Stimulated activated CD8-positive, alpha-beta memory T cell treated with anti-CD3 and anti-CD28 coated beads, Interleukin-4, amount 100 ng/mL, for 1 hour (primary cell): ENCODE measurements at places on chromosomes 2 and 18.
A peak's percentile ranks its signal among the peaks of the same experiment; 100 is the strongest.

- DNase-seq, result no peak
Measured at GRCh38 chr2:162256591-162256991, 13.3 kb upstream of the FAP start.

GRCh38 chr2:233693963-233694362 lies 1.3 kb downstream of the UGT1A6 start:
- no peak for DNase-seq

- DNase-seq, result no peak
Measured at GRCh38 chr2:44553456-44553855, 191.7 kb downstream of the CAMKMT start.

DNA sequence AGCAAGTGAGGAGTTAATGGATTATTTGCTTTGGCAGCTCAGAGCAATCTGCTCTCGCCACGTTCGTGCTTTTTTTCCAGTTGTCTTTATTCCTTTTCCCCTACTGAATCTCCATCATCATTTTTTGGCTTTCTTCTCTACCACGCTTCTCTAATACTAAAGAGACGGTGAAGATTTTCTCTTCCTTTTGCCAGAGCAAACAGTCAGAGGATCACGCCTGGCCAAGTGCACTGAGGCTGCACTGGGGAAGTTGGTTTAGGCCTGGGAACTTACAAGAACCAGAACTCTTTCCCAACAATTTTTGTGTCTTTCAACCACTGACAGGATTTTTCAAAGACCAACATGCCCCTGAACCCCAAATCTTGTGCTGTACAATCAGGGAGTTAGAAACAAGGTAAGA lies 172.3 kb downstream of the PID1 start:
- no peak for DNase-seq

GRCh38 chr2:81739966-81740365 lies 1435.4 kb upstream of the LRRTM1 start:
- no peak for DNase-seq

DNA sequence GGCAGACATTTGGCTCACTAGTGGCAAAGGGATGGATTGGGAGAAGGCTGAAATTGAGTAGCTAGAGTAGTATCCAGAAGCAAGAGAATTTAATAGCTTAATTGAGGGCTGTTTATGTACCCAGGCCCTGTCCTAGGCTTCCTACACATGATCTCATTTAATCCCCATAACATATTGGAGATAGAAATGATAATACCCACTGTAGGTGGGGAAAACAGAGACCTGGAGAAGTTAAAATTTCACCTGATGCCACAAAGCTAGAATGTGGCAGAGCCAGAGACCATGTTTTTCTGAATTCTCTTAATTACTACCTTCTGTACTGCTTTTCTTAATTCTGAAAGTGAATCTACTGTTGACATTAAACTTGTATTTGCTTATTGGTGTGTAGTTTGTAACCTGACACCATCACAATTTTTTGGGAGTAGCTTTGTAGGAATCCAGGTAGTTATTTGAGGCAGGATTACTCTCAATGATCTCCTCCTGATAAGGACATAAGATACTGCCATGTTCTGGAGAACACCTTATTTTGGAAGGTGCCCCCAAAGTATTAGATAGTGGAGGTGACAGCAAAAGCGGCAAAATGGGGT lies 42.2 kb downstream of the RAB10 start:
- DNase-seq, result no peak

DNA sequence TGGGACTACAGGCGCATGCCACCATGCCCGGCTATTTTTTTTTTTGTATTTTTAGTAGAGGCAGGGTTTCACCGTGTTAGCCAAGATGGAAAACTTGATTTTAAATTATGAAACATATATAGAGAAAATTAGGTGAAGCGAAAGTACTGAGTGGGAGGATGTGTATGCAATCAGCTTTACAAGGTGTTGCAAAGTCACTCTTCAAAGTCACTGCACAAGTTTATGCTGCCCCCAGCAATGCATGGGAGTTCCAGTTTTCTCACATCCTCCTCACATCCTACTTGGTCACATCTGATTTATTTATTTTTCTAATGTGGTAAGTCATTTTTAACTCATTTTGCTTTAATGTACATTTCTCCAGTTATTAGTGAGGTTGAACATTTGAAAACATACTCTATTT lies 49.2 kb upstream of the CHN1 start:
- no peak for DNase-seq

DNA sequence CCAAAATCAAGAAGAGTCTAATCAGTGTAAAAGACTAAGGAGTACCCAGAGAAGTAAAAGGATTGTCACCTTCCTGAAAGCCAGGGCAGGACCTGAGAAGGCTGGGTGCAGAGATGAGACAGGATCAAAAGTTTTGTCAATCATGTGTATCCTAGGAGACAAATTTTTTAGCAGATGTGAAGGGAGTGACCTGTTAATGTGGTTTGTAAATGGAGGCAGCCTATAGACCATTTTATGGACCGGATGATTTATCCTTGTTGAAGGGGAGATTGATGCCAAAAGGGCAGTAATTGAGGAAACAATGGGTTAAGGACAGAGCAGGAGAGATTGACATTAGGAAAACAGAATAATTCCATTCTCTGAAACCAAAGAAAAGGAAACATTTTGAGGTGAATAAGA lies 813 bp downstream of the NDC80 start:
- DNase-seq, result no peak

- peak; percentile 53 for DNase-seq
Measured at GRCh38 chr2:43218702-43219382, 7.6 kb downstream of the ZFP36L2 start.

DNA sequence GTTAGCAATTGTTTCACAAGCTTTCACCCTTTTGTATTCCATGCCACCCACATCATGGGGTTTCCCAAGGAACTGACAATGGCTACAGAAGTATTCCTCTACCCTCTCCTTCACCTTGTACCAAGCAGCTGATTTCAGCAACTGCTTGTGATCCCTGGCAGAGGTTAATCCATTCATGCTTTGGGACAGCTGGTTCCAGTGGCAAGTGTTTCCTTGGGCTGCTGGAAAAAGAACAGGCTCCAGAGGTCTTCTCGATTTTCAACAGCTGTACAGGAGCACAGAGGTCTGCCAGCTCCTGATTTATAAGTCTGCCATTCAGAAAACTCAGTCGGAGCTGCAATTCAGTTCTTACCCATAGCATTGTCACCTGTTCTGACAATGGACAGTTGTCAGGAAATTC lies 239.2 kb upstream of the CWC22 start:
- DNase-seq, result no peak

- DNase-seq, result no peak
Measured at GRCh38 chr2:38487852-38488251, 110.8 kb upstream of the ATL2 start.

DNA sequence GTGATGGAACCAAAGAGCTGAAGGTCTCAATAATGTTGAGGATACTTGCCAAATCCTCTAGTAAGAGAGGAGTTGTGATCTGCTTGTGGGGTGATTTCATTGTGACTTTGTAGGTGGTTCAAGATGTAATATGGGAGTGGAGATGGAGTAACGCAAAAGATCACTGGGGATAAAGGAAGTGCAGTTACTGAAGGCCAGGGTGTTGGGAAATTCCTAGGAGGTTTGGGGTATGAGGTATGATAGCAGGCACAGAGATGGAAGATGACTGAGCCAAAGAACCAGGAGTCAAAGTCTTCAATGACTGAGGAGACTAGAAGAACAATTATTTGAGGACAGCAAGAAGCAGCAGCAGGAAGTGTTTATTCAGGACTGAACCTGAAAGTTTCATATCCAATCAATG lies 222.6 kb downstream of the NCKAP5 start:
- no peak for DNase-seq

GRCh38 chr2:67514515-67514914 lies 117.4 kb downstream of the ETAA1 start:
- DNase-seq, result no peak

DNA sequence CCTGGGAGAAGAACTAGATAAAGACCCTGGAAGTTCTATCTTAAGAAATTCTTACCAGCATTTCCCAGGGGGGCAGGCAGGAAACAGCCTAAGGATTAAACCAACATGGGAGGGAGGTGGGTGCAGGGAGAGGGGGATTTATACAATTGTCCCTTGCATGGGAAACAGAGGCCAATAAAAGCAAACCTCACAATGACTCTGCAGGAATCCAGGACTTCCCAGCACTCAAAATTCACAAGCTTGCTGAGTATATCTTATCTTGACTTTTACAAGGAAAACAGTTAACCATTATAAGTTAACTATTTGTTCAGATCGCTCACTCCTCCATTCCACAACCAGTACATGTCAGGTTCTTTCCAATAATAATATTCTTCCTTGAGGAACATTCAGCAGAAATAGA lies 241.3 kb downstream of the MREG start:
- DNase-seq, result no peak

DNA sequence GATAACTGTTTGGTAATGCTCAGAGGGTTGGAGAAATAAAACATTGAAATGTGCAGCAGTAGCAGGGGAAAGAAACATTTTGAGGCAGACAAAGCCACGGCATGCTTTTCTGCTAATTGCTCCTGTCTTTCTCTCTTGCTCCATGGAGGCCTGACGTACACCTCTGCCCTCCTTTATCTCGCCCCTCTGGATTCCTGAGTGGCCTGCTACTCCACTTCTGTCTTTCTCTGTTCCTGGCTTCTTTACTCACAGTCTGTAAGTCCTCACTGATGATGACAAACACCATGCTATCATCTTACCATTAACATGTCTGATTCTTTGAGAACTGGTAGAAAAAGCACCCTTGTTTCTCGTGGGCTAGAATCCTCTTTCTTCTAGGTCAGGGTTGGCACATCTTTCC lies 392.9 kb downstream of the MEIS1 start:
- no peak for DNase-seq

DNA sequence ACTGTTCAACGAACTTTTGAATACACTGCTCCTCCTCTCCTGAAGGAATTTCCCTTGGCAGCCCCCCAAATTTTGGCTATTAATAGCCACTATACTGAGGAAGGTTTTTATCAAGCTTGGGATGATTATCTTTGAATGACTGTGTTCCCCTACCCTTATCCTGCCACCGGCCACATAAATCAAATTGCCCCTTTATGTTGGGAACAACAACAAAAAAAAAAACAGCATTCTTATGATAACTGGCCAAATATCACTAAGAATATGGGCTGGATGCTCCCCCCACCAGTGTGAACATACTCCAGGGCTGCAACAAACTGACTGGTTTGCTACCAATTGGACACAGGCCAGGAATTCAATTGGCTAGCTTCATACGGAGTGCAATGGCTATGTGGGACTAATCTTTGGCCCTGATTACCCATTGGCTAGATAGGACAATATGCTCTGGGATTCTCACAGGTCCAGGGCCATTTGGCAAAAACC lies 20.6 kb downstream of the DUSP11 start:
- DNase-seq, result no peak

GRCh38 chr2:43123981-43124686 lies 102.3 kb downstream of the ZFP36L2 start:
- no peak for DNase-seq

DNA sequence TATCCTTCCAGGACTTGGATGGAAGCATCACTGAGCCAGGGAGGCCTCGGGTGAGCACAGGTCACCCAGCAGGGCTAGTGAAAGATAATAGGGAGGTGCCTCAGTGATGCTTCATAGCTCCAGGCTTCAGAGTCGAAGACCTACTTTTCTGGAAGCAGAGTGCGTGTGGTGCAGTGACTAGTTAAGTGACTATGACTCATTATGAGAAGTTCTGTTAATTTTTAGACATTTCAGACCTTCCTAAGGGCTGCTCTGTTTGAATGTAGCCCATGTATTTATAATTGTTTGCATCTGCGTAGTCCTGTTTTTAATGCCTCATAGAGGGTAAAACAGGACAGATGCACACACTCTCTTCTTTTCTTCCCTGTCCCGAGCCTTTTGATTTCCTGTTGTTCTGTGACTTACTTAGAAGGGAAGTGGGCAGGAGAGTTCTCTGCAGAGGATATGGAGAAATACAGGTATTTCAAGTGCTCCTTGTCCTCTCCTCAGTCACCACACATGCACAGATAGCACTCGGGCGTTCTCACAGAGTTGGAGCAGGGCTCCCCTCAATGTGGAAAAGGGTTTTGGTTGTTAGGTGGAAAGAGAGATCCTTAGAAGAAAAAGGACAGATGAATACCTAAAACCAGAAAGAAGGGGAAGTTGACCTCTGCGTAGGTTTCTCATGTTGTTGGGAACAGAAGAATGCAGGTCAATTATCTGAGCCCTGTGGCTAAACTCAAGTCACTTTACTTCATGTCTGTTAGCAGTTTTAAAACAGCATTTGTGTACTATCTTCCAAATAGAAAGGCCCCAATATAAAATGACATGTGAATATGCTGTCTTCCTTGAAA lies 34.7 kb downstream of the RALB start:
- no peak for DNase-seq

DNA sequence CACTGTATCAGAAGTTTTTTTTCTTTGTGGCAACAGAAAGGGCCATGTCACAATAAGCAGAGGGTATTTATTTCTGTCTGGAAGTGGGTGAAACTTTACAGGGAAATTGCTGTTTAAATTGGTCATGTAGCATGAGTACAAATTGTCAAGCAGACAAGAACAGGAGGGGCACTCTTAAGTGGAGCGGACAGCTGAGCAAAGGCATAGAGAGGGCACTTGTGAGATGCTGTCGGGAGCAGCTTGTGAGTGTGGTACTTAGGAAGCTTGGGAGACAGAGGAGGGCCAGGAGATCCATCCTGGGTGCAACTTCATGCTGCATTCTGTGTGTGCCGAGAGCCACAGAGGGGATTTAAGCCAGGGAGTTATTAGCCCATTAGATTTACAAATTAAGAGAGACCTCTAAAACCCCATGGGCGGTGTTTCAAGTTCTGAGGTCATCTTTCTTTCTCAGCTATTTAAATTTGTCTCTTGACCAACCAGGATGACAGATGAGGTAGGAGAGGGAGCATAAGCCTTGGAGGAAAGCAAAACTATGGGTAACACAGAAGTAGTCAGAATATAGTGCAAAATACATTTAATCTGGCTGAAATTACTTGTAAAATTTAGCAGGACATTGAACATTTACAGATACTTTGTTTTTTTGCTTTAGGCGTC lies 30.4 kb downstream of the INPP4A start:
- DNase-seq, result no peak

DNA sequence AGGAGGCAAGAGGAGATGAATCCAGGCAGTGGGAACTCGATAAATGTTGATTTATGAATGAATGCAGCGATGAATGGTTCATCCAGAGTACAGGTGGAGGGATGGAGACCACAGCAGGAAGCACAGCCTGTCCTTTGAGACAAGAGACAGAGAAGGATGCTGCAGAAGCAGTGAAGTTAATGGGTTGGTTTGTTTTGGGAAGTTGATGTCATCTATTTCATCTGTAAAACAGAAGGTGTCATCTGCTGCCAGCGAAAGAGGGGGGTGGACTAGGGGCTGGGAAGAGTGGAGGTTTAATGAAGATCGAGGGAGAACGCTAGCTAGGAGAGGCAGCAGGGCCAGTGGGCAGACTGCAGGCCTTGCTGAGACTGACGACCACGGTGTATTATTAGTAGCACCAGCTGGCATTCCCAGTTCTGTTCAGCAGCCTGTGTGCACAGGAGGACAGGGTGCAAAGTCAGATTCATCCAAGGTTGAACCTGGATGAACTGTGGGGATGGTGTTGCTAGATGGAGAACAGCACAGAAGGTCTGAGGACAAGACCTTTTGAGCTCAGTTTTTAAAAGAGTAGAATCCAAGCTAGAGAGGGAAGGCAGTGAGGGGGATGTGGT lies 120.3 kb upstream of the CAPN13 start:
- no peak for DNase-seq

- no peak for DNase-seq
Measured at GRCh38 chr2:109438773-109439389, 174.9 kb downstream of the SEPTIN10 start.

GRCh38 chr2:17756668-17757067 lies 2.7 kb downstream of the GEN1 start:
- DNase-seq, result no peak
